ENCODE measurements at places on chromosomes 5 and 9. TPM values are rescaled to one million over a fixed set of nuclear protein-coding genes. Genes with fewer than 3 reads are reported as not detected.

The EXD3 gene
- polyA plus RNA-seq = 18.5 TPM

The PCDHA9 gene
- not detected for polyA plus RNA-seq

The TMED7 gene
- 53.6 TPM for polyA plus RNA-seq

The LMNB1 gene
- polyA plus RNA-seq = 53.0 TPM

The TEX48 gene
- not detected for polyA plus RNA-seq

The CARTPT gene
- not detected for polyA plus RNA-seq

The PDE6A gene
- polyA plus RNA-seq = 0.11 TPM

All from muscle of leg (tissue), 16 donors.